ENCODE measurements at places on chromosomes 3 and 15.

DNA sequence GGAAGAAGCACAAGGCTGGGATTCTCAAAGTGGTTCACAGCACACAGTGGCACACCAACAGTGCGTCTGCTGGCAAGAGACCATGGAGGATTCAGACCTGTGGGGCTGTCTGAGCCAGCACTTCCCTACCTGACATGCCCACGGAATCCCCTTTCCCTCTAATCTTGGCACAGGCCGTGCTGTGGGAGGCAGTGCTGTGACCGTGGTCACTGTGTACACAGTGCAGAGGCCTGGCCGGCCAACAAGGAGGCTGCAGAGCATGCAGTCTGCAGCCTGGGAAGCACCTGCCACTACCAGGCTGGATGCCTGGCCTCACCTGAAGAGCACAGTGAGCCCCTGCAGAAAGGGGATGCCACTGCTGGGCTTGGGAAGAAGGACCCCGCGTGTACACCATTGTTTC, 301.0 kb upstream of the LYSMD4 start:
- DNase-seq, result no peak

DNA sequence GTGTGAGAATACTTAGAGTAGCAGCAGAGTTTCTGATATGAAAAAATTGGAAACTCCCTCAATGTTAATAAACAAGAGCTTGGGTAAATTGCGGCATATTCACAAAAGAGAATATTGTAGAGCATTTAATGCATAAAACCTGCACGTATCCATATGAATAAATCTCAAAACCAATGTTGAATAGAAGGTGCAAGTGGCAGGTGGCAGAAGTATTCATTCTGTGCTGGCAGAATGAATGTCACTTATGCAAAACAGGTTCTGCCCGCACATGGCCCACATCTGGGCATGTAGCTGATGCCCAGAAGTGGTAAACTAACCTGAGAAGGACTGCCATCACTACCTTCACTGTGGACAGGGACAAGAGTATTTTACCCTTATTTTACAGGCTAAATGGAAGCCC, 14.1 kb upstream of the PRSS50 start:
- no peak for DNase-seq

DNA sequence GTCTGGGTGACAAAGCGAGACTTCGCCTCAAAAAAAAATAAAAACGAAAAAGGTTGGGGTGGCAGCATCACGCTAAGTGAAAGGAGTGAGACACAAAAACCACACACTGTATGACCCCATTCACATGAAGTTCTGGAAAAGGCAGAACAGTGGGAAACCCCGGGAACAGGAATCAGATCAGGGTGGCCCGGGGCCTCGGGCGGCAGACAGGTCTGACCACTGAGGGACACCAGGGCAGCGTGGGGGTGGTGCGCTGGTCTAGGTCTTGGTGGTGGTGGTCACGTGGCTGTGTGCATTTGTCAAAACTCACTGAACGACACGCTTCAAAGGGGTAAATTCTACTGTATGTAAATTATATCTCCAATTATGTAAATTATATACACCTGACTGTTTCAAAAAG, 79.7 kb upstream of the PRR20G start:
- DNase-seq, result no peak

GRCh38 chr3:95134693-95135413, 1072.0 kb downstream of the NSUN3 start:
- DNase-seq, result no peak

DNA sequence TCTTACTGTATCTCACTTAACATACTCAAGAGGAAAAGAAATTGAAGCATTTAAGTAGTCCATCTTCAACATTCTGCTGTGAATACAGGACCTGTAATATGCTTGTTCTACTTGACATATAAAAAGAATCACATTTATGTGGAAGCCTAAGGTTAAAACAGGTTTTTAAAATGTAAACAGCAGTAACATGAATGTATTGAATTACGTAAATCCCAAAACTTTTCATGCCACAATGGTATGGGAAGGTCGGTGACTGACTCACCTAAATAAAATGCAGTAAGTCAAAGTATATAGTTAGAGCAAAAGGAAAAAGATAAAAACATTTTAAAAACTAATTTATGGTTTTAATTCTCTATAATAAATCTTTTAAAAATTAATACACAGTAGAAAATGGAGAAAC, 115.7 kb upstream of the TJP1 start:
- DNase-seq, result no peak

DNA sequence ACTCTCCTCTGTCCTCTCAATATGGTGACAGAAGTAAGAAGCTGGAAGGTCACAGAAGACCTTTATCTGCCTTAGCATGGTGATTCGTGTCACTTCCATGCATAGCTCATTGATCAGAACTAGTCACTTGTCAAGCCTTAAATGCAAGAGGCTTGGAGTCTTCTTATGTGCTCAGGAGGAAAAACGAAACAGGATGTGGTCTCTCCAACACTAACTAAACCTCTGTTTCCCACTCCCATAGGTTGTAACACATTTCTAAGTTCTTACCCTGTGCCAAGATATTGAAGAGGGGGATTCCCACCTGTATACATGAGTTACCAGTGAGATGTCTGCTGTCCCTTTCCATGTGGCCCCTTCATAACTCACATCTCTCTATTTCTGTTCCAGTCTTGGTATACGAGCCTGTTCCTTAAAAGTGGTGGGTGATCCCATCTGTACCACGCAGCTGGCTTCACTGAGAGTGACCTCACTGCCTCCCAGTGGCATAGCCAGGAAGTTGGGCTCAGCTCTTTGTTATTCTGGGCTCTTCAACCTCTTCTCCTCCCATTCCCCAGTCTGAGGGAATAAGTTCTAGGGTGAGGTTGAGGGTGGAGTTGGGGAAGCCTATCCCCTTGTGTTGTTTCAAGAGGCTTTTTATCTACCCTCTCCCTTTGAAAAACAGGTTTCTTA, 203.2 kb upstream of the PPP2R3A start:
- DNase-seq, result no peak

Measured in stimulated activated CD4-positive, alpha-beta T cell treated with anti-CD3 and anti-CD28 coated beads, Interleukin-12 subunit alpha, Interleukin-12 subunit beta, amount 100 ng/mL, for 24 hours (primary cell).